CD4-positive, alpha-beta T cell treated with Interleukin-21 for 1 hour (primary cell): ENCODE measurements at places on chromosomes 5 and 9.

DNA sequence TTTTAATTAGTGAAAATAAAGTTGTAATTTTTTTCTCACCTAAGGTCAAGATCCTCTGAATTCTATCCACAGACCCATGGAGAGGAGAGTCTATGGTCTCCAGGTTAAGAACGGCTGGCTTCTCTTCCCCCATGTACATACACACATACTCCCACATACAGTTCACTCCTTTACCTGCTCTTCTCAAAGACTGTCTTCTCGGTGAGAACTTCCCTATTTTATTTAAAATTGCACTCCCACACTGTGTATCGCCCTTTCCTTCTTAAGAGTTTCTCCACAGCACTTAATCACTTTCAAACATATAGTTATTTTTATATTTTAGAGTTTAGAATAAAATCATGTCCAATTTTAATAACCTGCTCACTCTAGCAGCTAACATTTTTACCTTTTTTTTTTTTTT, 3.6 kb upstream of the JADE2 start:
- no peak for DNase-seq

- DNase-seq = peak; percentile 63
Measured at GRCh38 chr5:35859101-35859661, 2.5 kb downstream of the IL7R start.

DNA sequence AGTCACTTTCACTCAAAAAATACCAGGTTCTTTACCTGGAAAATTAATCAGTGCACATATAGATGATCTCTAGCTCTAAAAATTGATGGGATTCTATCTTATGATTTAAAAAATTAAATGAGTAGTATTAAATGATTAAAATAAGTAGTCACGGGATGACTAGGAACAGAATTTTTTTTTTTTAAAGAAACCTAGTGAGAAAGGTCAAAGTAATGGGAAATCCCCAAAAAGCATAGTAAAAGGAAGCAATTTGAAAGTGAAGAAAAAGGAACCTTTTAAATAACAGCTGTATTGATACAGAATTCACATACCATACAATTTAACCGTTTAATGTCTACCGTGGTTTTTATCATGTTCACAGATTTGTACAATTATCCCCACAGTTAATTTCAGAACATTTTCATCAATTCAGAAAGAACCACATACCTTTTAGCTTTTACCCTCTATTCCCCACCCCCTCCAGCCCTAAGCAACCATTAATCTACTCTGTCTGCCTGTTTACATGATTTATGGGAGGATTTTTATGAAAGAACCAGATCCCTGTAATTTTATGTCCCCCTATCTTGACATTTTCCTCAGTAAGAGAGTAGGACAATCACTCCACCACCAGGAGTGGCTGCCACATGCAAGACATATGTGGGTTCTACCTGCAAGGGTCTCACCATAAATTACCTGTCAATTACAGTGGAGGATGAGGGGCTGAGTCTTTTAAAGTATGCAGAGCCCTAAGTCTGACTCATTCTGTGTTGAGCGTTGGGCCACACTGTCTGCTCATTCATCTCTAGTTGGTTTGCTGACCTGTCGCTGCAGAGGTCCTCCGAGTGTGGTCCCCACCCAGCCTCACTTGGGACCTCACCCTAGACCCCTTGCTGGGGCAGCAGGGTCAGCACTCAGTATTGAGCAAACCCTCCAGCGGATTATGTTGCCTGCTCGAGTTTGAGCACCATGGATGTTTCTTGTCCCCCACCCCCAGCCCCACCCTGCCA, 16.0 kb downstream of the ANKRD33B start:
- no peak for DNase-seq

GRCh38 chr5:132754111-132754510, 6.9 kb downstream of the CCNI2 start:
- no peak for DNase-seq

GRCh38 chr5:36536616-36537005, 69.8 kb upstream of the SLC1A3 start:
- no peak for DNase-seq

DNA sequence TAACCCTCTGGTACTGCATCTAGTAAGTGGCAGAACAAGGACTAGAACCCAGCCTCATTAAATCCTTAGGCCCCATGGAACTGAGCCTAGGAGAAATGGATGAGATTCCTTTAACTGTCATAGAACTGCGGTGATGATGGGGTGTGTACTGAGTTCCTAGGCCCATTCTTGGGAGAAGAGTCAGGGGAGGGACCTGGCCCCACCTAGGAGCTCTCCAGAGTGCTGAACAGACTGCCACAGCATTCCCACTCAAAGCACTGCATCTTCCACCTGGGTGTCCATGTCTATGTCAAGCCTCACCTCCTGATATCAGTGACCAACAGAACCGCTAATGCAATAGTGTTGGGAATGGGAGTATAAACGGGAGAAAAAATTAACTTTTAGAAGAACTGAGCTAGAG, 36.6 kb downstream of the TTLL11 start:
- DNase-seq = no peak

DNA sequence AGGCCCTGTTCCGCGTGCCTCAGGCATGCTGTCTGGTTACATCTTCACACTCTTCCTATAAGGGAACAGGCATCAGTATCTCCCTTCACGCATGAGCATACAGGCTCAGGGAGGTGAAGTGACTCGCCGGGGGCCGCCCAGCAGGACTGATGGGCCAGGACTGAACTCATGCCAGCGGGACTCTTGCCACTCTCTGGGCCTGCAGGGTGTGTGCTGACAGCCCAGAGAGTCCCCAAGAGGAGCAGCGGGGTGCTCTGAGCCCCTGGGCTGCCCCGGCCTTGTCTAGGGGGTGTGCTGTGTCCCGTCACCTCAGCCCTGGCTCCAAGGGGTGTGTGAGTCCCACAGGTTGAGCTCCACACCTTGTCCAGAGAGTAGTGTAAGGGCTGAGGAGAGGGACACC, 9.9 kb downstream of the KCNT1 start:
- no peak for DNase-seq

- no peak for DNase-seq
Measured at GRCh38 chr9:89457376-89457855, 40.5 kb downstream of the SEMA4D start.

GRCh38 chr5:129951039-129951438, 46.8 kb downstream of the CHSY3 start:
- DNase-seq = no peak

GRCh38 chr5:79305706-79306105, 69.8 kb downstream of the JMY start:
- no peak for DNase-seq

DNA sequence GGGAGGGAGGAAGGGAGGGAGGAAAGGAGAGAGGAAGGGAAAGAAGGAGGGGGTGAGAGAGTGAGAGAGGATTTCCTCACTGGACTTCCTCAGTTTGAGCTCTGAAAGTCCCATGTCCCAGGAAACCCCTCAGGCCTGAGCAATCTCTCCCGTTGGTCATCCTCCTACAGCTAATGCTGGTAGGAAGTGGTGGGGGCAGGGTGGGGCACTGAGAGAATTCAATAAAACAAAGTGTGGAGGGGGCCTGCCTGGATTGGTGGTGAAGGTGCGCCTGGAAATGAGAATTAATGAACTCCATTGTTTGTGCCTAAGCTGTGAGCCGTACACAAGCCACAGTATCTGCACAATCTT, 195.0 kb downstream of the RGS3 start:
- no peak for DNase-seq

- DNase-seq = no peak
Measured at GRCh38 chr9:33751536-33752129, 43.7 kb upstream of the PRSS3 start.

- DNase-seq = no peak
Measured at GRCh38 chr5:88952996-88953643, 70.1 kb upstream of the MEF2C start.
